ENCODE measurements at places on chromosomes 2 and 18.

DNA sequence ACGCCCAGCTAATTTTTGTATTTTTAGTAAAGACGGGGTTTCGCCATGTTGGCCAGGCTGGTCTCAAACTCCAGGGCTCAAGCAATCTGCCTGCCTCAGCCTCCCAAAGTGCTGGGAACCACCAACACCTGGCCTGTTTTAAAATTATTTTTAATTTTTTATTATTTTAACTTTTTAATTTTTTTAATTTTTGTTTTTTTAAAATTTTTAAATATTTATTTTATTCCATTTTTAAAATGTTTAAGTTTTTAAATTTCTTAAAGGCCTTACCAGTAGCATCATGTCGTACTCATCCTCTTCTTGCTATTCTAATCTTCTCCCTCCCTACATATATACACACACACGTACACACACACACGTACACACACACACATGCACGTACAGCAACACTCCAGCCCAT, 1.4 kb downstream of the LYG1 start:
- no peak for DNase-seq

DNA sequence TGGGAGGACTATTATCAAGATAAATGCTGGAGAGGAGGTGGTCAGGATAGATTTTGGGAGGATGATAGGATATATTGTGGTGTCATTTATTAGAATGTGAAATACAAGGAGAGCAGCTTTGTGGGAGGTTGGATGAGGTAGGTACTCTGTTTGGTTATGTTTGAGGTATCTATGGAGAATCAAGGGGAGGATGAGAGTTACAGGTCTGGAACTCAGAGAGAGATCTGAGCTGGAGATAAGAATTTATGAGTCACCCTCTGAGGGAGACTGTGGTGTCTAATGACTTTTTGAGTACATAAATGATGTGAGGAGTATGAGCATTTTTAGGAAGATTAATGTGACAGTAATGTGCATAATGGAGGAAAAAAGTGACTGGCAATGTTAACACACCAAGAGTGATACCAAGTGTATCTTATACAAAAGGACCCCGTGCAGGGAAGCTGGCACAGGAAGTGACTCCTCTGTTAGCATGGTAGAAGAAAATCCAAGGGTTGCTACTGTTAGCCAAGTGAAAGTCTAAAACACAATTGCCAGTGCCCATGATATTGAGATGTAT, 48.2 kb downstream of the CRIM1 start:
- DNase-seq: no peak

- no peak for DNase-seq
Observed at GRCh38 chr2:215758691-215759090, 254.7 kb downstream of the MREG start.

DNA sequence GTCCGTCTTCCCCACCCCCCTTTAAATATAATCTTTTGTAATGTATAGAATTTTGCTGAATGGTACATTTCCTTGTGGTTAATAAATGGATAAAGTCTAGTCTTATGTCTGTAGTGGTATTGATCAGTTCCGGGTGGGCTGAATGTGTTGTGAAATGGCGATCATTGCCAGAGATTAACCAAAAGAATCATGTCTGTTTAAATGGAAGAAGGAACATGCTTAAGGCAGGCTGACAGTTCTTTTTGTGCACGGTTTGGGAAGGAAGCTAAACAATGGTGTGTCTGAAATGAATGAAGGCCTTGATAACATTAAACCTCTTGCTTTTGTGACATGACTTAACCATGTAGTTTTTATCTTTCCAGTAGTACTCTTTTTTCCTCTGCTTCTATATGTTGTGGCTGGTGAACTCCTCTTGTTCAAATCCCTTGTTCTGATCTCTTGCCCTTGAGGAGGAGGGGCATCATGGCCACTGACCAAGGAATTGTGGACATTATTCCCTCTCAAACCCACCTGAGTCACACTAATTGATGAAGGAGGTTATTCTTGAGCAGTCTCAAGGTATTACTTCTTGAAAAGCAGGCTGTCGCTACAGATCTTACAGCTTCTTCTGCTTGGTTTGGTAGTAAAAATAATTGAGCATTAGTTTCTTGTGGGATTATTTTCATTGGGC, 1.7 kb downstream of the ACVR2A start:
- DNase-seq: no peak

DNA sequence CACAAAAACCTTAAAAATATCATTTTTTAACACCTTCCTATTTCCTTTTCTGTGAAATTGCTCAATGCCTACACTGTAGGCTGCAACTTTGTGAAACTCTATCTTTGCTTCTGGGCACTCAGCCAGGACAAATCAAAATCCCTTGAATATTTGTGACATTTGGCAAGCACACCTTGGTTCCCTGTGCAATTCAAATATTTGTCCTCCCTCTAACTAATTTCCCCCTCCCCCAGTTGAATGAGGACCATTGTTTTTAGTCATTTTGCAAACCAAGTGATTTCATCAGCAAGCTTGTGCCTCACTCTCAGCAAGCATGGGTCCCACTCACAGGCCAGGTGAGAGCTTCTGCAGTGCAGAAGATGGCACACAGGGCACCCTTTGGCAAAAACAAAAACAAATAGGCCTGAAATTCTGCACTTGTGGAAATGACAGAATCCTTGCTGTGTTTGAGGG, 541.5 kb downstream of the CNTNAP5 start:
- DNase-seq: no peak

DNA sequence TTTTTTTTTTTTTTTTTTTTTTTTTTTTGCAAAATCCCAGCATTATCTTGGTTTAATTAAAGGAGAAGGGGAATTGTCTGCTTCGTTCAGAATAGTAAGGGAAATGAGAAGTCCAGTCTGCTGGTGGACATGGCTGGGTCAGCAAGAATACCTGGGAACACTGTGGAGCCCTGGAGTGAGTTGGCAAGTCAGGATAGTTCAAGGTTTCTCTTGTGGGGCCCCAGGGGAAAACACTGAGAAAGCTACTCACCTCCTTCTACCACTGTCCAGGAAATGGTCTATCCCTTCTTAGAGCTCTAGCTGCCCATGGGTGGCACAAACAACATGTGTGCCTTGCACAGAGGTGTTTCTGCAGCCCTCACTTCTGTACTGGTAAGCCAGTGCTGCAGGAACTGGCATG, 169.1 kb upstream of the SIX2 start:
- no peak for DNase-seq

DNA sequence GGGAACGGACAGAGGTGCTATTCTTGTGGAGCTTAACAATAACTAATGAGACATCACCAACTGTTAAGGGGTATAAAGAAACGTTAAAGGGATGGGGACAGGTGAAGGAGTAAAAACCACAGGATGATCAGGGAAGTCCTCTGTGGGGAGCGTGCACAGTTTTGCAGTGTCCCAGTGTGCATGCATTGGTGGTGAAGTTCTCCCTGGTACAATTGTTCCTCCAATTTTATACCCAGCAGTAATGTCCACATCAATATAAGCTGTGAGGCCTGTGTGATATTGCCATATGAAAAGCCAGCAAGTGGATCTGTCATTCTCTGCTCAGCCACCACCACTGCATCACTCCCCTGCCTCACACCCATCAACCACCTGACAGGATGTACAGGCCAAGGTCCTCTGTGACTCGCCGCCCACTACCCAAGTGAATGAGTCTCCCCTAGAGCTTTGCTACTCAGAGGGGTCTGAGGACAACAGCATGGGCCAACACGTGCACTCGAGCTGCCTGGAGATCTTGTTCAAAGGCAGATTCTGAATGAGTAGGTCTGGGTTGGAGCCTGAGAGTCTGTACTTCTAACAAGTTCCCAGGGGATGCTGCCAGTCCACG, 4.6 kb downstream of the MLPH start:
- no peak for DNase-seq

- no peak for DNase-seq
Observed at GRCh38 chr18:14935210-14935609, 187.2 kb downstream of the ANKRD30B start.

DNA sequence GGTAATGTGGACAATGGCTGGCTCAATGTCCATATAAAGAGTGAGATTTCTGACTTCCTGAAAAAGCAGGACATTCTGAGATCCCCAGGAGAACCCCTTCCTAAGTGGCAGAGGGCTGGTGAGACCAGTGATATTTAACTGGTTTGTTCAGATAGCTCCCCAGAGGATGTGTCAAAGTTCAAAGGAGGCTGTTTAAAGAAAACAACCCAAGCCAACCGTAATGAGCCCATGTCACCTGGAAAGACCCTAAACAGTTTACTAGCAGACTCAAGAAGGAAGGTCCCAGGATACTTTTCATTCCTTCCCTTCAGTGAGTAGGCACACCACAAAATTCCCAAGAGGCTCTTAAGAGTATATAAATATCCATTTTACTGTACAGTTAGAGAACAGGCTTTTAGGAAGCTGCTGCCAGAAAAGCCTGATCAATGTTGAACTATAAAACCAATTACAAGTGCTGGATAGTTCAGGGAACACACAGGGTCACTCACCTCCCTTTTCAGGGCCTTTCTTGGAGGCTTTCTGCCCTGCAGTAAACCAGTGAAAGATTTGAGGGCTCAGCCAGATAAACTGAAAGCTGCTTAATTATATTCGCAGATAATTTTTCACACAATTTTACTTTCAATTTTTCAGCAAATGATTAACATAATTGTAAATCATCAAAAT, 293.5 kb downstream of the ASXL3 start:
- DNase-seq: no peak

DNA sequence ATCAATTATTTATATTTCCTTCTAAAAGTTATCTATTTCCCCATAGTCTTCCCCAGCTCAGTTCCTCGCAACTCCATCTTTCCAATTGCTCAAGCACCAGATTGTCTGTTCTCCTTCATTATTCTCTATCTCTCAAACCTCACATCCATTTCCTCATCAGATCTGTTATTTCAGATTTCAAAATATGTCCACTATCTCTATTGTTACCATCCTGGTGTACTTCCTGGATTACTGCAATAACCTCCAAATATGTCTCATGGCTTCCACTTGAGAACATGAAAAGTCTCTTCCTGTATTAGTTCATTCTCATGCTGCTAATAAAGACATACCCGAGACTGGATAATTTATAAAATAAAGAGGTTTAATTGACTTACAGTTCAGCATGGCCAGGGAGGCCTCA, 641.7 kb upstream of the ZEB2 start:
- no peak for DNase-seq

GRCh38 chr2:151437630-151438029, 27.9 kb downstream of the RIF1 start:
- DNase-seq: peak; percentile 57

- DNase-seq: no peak
Observed at GRCh38 chr18:60350941-60351340, 21.6 kb downstream of the MC4R start.

DNA sequence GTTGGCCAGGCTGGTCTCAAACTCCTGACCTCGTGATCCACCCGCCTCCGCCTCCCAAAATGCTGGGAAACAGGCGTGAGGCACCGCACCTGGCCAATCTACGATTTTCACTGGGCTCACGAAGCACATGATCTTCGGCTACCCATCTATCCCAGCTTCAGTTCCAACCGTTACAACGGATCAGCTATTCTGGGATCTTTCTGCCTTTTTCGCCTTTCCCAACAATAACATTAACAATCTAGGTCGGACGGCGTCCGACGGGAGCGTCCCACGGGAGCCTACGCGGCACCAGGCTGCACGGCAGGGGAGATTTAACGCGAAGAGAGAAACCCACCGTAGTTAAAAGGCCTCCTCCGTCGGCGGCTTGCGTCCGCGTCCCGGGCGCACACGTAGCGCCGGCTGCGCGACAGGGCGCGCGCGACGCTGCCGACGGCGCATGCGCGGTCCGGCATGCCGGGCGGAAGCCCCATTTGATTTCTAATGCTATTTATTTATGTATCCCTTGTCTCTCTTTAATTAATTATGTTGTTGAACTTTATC, at the start of gene MSL3B:
MSL3B (minus strand) TSS at position 394 of the 540 bp plus-strand sequence.
- peak; percentile 61 for DNase-seq

DNA sequence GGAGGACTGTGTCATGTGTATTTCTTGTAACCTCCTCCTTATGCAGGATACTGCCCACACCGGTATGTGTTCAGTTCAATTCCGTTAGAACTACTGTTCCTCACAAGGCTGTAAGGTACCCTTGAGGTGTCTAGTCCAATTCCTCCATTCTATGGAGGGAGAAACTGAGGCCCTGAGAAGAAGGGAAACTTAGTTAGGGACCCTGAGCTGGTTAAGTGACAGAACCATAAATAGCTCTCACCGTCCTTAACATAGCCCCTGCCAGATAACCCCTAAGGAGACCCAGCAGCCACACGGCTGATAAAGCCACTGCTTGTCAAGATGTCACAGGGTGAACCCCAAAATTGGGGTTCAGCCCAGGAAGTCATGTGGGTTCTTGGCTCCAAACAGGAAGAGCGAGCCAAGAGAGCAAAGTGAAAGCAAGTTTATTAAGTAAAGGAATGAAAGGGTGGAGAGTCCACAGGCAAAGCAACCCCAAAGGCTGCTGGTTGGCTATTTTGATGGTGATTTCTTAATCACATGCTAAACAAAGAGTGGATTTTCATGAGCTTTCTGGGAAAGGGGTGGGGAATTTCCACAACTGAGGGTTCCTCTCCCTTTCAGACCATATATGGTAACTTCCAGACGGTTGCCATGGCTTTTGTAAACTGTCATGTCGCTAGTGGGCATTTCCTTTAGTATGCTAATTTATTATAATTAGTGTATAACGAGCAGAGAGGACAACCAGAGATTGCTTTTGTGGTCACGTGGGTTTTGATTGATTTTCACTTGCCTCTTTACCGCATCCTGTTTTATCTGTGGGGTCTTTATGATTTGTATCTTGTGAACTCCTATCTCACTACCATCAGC, 83.4 kb upstream of the RTN4 start:
- DNase-seq: peak; percentile 91

DNA sequence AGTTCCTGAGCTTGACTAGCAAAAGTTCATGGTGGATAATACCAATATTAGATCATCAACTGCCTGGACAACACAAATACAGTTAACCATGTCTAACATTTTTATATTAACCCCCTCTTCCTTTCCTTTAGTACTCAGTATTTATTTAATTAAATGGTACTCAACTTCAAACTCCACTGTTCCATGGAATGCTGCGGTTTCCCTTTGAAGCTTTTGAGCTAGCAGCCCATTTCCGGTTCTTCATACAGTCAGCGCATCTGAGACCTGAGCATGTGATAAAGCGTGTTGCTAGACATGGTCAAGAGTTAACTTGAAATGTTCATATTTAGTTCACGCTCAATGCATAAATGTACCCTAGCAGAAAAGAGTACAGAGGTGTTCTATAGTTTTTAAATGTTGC, 278.4 kb downstream of the ALPK2 start:
- DNase-seq: no peak

DNA sequence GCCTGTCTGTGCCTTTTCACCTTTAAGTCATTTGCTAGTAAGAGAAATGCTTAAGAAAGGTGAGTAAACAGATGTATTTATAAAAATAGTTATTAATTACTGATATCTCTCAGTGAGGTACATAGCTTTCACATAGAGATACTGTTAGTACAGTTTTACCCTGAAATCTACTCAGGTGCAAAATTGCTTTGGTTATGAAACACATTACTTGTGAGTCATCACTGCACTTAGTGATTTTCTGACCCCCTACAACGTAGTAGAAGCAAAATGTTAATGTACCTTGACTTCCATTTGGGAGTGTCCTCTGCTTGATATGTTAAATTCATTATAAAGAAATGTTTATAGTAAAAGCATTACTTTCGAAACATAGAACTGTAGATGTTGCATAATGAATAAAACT, 6.5 kb downstream of the GLS start:
- no peak for DNase-seq

All from CD4-positive, alpha-beta T cell treated with Interleukin-17A for 1 hour (primary cell).